Stimulated activated naive CD8-positive, alpha-beta T cell treated with anti-CD3 and anti-CD28 coated beads, Interleukin-15, amount 100 ng/mL, for 72 hours (primary cell): ENCODE measurements at places on chromosomes 6 and 20.

DNA sequence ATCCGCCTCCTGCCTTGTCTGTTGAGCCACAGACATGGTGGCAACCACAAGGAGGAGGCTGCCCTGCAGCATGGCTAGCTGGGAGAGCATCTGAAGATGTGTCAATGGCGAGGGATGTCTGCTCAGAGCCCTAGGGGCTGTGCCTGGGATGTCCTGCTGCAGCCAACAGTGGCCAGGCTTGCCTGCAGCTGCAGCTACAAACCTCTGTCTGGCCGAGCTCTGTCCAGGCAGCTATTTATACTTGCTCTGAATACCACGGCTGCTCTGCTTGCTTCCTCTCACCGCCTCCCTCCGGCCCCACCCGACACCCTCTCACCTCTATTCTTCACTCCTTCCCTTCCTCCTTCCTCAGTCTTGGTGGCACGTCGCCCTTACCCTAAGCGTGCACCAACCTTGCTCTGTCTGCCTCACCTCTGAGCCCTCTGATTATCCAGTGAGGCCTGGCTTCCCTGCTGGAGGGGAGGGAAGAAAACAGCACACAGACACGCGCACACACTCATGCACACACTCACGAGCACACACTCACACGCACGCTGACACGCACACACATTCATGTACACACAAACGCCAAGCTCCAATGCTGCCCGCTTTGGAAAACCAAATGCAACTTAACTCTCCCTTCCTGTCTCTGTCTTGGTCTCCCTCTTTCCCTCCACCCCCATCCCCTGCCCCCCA is at the start of gene ANGPT4:
ANGPT4 (minus strand) TSS at position 210 of the 675 bp plus-strand sequence; CDS start at position 90, 120 bp downstream.
- DNase-seq, result no peak

DNA sequence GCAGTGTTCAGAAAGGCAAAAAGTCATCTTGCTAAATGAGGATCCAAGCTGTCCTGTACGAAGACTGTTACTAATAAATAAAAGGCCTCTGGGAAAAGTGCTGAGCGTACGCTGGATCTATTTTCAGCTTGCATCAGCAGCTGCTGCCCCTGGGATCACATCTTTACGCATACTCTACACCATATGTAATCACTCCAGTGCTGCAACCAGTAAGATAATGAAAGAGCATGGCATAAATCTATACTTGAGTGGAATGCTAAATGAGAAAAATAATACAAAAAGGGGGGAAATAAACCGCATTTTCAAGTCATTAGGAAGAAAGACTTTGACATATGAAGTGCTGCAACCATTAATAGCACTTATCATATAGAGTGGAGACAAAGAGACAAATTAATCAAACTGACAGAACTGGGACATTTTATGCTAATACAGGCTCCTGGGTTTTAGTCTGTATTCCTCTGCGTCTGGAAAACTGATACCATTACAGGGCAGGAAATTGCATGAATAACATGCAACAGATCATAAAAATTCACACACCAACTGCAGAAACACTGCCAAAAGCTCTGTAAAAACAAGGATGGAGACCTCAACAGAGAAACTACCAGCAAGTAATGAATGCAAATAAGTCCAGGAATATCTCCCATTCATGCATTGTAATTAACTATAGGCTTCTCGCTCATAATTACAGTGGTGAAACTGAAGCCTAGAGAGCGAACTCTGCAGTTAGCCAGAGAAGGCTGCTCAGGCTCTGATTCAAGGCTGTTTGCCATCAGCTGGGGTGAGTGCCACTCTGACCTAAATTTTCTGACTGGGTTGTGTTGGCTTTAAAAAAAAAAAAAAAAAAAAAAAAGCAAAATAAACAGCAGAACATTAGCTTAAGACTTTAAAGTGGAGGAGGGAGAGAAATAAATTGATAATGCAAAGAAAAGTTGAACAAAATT is 83.8 kb downstream of the GJA10 start:
- no peak for DNase-seq

- no peak for DNase-seq
These were observed 44.5 kb upstream of the RPS6KA2 start for GRCh38 chr6:166671434-166672081.

GRCh38 chr6:14499841-14500240 is 382.3 kb downstream of the CD83 start:
- DNase-seq, result no peak

- no peak for DNase-seq
These were observed 4.1 kb downstream of the CBLN4 start for GRCh38 chr20:56001106-56001785.
